ENCODE measurements at places on chromosomes 2 and 18. TPM values are rescaled to one million over a fixed set of nuclear protein-coding genes. Genes with fewer than 3 reads are reported as not detected.

GRCh38 chr2:88450925-88451810 lies 1.3 kb downstream of the FOXI3 start:
- DNase-seq: peak; percentile 13

DNA sequence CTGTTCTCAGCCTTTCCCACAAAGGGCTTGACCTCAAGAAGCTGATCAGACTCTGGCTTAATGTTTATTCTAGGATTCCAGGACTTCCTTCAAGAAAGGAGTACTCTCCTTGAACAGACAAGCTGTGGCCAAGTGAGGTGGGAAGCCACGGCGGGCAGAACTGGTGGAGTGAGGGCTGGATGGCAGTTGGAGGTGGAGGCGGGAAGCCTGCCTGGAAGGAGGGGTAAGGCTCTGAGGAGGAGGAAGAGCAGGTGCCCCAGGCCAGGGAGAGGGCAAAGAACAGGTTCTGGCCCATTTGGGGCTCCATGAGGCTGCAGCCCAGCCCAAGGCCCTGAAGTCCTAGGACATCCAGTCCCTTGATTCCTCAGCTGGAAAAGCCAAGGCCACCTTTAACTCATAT lies 143.9 kb downstream of the CYP26B1 start:
- no peak for DNase-seq

GRCh38 chr2:122595065-122595464 lies 839.6 kb downstream of the TSN start:
- no peak for DNase-seq

DNA sequence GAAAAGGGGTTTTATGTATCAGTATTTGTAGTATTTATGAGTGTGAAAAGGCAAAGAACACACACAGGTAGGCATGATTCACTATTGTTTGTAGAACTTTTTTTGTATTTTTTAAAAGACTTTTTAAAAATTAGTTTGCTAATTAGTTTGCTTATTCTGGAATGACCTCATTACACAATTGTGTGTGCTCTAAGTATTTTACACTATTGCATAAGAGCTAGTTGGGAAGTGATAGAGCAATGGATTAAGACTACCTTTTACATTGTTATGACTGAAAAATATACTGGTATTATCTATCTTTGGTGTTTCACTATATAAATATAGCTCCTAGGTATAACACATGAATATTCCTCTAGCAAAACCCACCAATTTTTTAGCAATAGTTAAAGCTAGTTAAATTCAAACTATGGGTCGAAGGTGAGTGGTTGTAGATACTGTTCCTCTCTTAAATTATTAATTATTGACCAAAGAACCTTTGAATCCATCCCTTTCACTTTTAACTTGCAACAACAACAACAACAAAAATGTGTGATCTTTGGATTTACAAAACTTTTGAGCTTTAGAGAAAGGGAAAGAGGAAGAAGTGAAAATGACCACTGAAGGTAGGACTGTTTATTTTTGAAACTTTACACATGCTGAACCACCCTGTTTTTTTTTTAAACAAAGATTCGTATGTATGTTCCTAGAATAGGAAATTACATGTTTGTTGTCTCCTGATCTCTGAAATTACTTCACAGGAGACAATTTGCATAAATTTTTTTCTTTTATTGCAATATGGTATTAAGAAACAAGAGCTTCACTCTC lies 18.7 kb downstream of the ITPRID2 start:
- no peak for DNase-seq

- DNase-seq: peak; percentile 67
These were observed 52.0 kb upstream of the CD226 start for GRCh38 chr18:69999656-70000055.

SLC16A14 gene
- total RNA-seq: 26.7 TPM

AGXT gene
- total RNA-seq: 0.17 TPM

DNA sequence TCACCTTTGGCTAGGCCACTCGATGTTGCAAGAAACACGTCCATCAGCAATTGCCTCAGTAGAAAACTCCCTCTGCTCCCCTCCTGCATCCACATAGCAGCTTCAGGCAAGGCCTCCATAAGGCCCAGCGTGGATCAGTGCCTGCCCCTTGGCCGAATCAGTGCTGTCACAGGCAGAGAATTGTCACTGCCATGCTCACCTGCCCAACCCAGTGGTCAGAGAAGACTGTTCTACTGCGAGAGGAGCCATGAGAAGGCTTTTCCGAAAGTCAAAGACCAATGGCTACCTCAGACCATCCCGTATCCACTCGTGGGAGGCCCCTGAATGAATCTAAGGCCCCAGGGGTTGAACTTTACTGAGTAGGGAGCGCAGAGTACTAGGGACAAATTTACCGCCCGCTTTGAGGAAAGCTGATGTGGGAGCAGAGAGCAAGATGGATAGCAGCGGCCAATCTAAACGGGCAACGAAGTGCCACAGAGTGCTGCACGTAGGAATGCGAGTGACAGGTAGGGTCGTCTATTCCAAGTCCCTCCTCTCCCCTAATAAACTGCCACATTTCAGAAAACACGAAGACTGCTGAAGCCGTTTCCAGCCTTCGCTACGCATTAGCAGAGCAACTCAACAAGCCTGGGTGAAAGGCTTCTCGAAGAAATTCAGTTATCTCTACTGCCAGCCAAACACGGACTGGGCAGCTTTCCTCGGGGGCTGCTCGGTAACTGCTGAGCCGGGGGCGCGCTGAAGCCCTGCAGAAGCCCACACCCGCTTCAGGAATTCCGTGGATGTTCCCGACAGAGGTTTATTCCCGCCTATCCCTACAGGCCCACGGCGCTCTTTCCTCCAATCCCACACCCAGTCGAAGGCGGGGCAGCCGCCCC lies 968 bp upstream of the RALBP1 start:
- DNase-seq: no peak

ORC4 gene
- total RNA-seq: 82.5 TPM

DNA sequence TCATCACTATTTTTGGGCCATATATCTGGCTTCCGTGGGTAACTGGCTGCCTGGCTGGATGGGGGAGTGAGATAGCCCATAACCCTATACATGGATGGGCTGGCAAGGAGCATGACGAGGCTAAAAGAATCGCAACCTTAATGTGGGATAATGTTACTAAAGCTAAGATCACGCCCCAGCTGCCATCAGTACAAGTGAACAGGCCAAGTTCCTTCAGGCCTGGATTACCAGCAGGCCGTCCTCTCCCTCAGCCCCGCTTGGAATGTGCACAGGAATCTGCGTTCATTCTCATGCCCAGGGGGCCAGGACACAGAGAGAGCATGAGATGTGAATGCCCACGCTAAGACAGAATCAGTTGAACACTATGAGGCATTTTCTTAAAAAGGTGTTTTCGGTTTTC lies 34.7 kb downstream of the RMC1 start:
- DNase-seq: no peak

CNRIP1 gene
- total RNA-seq: 36.6 TPM

RGPD6 gene
- total RNA-seq: 121 TPM

ATP8B1 gene
- total RNA-seq: 12.0 TPM

Data from spinal cord (tissue), 10 donors.